Right kidney (tissue), 9 donors: ENCODE measurements at places on chromosomes 4 and X.

GRCh38 chr4:75714011-75714410, 10.4 kb upstream of the USO1 start:
- no peak for DNase-seq

DNA sequence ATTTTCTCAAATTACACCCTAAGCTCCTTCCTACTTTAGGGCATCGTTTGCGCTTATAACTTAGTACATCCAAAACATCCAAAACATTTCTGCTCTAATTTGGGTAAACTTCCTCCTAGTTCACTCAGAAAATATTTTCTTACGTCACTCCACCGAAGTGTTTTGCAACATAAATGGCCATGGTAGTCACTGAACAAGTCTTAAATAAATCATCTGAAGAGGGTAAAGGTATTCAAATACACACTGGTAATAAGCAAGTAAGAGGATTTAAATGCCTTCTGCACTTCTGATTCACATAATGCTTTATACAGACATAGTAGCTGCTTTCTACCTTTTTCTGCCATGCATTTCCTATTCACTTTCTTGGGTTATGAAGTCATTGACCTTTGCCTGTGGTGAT, 991.9 kb downstream of the NLGN4X start:
- DNase-seq: no peak

- DNase-seq: no peak
These were observed 21.2 kb downstream of the USP53 start for GRCh38 chr4:119233750-119234149.

DNA sequence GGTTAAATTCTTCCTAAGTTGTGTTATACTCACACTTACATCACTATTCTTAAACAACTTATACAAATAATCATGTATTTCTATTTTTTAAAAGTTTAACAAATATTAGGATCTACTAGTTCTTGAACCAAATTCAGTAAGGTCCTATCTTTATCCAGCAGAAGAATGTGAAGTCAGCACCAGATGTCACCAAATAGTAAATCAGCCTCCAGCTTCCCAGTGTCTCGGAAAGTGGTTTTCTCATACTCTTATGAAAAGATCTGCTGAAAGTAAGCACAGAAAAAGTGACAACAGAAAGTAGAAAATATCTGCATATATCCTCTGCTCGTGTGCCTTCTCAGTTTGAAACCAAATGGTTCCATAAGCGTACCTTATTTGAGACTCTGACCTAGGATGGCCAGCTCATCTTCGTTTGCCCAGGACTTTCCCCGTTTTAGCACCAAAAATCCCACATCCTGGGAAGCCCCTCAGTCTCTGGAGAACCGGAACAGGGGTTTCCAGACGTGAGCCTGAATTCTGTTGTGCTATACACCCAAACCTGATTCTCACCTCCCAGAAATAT, 98.0 kb upstream of the DCLK2 start:
- no peak for DNase-seq

DNA sequence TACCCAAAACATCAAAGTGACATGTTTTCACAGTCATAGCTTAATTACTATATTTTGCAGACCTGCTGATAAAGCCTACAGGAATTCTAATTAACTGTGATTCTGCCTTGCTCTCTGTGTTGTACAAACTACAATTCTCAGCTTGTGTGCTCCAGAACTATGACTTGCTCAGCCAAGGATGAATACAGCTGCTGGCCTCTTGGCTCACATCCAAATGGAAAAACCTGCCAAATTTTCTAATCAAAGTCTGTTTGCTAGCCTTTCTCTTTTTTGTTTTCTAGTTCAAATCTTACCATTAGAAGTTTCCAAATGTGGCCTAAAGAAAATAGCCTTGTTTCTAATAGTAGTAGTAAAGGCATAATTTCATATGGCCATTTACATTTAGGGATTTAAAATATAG, 1176.8 kb downstream of the FAM133A start:
- no peak for DNase-seq

DNA sequence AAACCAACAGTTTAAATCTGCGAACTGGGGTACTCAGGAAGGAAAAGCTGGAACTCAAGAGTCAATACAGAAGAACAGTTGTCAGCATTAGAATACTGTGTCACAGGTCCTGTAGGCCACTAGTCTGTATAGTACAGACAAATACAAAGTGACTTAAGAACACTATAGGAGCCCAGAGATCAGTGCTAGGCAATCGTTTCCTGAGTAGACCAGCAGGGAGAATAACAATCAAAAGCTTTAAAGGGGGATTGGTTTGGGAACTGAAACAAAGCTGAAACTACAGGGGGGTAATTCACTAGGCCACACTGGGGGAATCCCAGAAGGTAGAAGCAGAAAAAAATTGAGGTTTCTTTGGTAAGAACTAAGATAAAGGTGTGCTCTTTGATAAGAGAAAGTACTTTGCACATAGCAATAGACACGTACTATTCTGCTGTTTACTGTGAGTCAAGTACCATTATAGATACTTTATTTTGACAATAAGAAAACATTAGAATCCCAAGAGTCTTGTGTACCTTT, 339.7 kb downstream of the PCDH19 start:
- DNase-seq: no peak
